ENCODE measurements at places on chromosomes 2 and 18. TPM values are rescaled to one million over a fixed set of nuclear protein-coding genes. Genes with fewer than 3 reads are reported as not detected.

DNA sequence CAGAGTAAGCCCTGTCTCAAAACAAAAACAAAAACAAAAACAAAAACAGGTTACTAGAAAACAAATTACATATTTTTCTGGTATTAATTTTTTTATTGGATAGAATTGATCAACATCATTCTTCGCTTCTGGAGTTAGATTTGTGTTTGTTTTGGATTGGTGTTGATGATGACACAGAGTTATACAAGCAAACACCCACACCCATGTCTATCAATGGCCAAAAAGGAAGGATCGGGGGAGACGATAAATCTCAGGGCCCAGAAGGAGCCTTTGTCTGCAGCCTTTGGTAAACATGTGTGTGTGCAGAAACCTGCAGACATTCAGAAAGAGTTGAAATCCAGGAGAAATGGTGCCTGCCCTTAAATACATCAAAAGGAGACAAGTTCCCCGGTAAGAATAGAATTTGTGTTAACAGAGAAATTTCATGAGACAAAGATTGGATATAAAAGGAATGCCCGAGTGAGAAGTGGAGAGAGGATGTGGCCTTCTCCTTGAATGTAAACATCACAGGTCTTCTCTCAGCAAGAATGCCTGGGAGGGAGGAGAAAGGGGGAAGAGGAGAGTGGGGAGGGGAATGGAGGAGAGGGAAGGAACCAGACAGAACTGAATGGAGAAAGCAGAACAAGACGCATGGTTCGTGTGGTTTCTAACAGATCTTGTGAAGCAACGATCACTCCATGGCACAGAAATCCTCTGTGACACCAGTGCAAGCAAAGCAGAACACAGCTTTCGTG, 40.4 kb upstream of the TMEM178A start:
- DNase-seq = no peak

DNA sequence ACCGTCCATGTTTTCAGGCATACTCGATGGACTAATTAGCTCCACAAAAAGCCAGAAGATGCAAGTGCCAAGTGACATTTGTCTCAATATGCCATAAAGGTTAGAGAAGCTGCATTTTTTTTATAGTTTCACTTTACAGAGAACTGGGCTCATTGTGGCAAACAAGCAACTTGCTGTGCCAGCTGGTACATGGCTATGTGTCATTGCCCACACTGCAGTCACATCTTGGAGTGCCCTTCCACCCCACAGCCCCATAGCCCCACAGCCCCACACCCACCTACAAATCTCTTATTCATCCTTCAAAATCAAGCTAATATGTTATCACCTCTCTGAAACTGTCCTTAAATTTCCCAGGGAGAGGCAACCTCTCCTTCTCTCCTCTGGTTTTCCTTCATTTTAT, 451.9 kb downstream of the ARHGAP15 start:
- DNase-seq = no peak

Gene LOXL3
- total RNA-seq = 1.4 TPM

Gene EPB41L3
- 0.63 TPM for total RNA-seq

DNA sequence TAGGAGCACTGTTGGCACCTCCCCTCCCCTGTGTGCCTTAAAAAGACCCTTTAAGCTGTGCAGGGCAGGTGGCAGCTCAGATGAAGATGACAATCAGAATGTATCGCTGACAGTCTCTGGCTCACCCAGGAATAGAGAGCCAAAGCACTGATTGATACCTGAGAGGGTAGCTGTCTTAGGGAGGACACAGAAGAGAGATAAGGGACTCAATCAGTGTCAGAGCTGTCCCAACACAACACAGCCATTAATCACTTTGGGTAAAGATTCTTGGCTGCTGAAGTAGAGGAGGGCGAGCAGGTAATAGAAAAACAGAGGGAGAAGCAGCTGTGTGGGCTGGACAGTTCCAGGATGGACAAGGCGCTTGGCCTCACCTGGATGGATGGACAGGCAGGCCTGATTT, 124.9 kb downstream of the NRP2 start:
- DNase-seq = no peak

GRCh38 chr2:205524656-205525055, 157.6 kb upstream of the NRP2 start:
- no peak for DNase-seq

- DNase-seq = no peak
Observed at GRCh38 chr2:65033178-65033577, 23.0 kb upstream of the CEP68 start.

Gene POTEJ
- total RNA-seq = not detected

DNA sequence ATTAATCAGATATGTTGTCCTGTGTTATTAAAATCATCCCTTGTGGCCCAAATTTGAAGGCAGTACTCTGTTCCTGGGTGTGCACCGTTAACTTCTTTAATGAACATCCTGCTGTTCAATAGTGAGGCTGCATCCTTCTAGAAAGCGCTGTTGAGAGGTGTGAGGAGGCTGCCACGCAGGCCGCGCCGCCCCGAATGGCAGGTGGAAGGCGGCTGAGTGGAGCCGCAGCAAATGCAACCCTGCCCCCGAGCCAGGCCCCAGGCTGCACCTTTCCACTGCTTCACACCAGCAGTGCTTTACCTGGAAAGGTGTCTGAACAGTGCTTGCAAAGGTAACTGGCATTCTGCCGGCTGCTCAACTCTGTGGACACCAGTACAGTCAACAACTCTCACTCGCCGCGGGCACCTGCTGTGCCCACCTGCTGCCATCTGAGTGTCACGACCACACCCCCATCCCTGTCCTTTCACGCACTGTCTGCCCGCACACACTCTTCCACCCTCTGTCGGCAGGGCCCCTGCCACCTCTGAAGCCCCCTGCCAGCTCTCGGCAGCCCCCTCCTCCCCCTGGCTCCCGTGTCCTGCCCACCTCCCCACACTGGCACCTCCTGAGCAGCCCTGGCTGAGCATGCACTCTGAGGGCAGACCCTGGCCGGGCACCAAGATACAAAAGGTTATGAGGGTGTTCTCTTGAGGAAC, 70.9 kb downstream of the ODC1 start:
- DNase-seq = no peak

Gene CCDC141
- not detected for total RNA-seq

DNA sequence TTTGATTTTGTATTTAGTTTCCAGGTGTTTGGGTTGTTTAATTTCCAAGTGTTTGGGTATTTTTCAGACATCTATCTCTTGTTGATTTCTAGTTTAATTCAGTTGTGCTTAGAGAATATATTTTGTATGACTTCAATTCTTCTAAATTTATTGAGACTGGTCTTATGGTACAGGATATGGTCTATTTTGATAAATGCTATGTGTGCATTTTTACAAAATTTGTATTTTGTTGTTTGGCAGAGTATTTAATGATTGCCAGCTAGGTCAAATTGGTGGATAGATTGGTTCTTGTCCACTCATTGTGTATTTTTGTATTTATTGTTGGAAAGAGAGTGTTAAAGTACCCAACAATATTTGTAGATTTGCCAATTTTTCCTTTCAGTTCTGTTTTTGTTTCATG, 23.7 kb upstream of the LAMA1 start:
- no peak for DNase-seq

DNA sequence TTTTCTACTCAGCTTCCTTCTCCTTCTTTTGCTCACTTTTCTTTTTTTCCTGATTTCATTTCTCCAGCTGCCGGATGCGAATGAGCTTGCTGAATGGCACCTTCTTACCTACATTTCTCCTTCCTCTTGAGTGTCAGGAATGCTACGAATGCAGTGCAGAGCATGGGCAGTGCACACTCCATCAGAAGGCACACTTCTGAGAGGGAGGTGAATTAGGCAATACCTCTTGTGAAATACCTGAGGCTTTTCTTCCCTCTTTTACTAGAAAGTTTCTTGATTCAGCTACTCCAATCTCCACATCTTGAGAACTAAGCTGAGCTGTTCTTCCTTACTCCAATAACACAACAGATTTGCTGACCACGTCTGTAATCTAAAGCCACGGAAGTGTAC, 51.1 kb downstream of the PLEKHM3 start:
- DNase-seq = no peak

DNA sequence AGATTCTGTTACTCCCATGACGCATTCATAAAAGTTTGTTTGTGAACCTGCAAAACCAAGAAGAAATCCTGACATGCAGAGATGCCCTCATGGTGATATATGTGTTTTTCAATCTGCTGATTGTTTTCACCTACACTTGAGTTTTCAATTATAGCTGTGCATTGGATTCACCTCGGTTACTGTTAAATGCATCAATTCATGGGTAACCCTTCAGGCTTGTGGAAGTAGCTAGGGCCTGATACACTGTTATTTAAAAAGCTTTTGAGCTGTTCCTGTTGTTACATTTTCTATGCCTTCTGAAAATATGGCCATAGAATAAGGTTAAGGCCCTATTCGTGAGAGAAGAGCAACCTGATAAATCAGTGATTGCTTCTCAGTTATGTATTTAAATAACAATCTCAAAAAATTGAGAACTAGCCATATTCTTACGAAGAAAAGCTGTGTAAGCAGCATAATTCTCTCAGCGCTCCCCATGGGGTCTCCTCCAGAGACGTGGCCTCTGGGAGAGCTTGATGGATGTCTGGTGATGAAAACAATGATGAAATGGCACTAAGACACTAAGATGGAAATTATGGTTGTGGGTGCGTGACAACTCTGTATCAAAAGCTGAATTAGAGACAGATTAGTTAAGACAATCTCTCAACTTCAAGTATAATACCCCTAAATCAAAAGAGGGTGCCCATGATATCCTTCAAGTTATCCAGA, 60.5 kb downstream of the RIT2 start:
- DNase-seq = no peak

Gene CKAP2L
- total RNA-seq = 30.1 TPM

Gene SPP2
- total RNA-seq = not detected

Gene RFX8
- not detected for total RNA-seq

DNA sequence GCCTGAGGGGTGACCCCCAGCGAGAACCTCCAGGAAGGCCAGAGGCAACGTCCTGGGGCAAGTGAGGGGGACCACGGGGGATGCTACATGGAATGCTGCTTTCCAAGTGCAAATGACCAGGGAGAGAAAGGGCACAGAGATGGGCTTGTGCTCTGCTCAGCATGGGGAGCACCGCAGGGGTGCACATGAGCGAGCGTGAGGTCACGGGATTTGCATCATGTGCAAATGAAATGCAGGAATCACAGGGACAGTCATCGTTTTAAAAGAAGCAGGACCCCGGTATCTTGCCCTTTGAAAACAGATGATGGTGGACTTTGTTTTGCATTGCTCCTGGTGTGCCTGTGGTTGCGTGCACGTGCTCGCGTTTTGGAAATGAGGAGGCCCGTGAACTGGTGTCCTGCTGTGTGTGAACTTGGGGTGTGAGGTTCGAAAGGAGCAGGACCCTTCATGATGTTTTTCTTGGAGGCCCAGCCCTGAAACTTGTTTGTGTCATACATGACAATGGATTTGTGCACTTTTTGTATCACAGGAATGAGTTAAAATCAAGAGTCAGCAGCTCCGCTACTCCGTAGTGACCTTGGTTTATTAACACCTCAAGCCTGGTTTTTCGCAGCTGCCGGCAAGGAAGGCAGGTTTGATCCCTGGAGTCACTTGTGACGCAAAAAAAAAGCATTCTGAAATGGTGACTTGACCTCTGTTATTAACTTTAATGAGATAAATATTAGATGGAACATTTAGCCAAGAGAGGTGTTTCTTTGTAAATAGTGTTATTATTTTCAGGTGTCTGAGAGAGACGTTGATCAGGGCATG, 234.5 kb downstream of the LDLRAD4 start:
- no peak for DNase-seq

- DNase-seq = peak; percentile 76
Observed at GRCh38 chr2:151730262-151730975, 3.9 kb downstream of the NEB start.

DNA sequence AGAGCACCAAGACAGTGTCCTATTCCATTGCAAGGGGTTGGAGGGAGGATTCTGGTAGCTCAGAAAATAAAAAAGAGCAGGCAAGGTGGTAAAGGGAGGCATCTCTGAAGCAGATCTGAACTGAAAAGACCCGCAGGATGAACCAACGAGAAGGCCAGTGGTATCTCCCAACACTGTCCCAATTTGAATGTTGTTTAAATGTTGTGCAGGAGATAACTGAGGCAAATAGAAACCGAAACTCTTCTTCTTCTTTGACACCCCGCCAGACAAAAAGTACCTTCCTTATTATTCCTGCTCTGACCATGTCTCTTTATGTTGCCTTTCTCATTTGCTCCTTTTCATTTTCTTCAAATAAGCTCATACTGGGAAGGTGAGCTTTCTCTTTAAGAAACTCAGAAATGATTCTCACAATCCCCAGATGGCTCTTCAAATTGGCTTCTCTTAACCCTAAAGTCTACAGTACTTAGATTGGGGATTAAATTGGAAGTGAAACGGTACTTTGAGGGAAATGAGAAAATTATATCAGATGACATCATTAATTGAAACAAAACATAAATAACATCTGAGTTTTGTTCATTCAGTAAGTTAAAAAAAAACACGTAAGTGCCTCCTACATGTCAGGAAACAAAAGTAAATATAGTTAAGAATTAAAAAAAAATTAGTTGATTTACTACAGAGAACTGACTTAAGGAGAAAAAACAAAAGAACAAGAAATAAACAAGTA, 143.6 kb downstream of the WDPCP start:
- DNase-seq = no peak

DNA sequence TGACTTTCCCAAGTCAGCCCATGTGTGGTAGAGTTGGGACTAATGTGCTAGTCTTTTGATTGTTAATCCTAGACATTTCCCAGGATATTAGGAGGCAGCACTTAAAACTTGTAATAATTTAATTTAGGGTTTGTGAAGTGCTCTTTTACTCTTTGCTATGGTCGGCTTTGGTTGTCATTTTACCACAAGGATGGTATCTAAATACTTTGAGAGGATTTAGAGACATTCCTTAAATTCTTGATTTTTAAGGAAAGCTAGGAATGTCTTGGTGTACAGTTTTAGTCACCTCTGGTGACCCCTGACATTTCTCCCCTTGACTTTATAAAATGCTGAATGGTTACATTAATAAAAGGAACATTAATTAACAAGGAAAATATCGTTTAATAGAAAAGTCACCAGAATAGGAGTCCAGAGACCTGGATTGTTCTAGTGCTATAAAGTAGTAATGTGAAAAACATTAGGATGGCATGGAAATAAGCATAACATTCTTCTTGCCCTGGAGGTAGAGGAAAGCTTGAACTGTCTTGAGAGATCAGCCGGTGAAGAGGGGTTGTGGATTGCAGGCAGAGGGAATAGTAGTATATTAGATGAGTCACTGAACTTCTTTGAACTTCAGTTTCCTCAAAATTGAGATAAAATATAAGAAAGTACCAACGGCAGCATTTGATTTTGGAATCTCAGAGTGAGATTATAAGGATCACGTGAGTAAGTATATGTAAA, 209.2 kb downstream of the MCFD2 start:
- DNase-seq = no peak

GRCh38 chr2:118221536-118222272, 133.4 kb downstream of the INSIG2 start:
- DNase-seq = no peak

- DNase-seq = no peak
Observed at GRCh38 chr2:192064459-192064858, 130.3 kb downstream of the TMEFF2 start.

Gene TAF4B
- 5.6 TPM for total RNA-seq
